ENCODE measurements at places on chromosomes 13 and 19.

GRCh38 chr13:80458543-80458942 lies 117.6 kb upstream of the SPRY2 start:
- DNase-seq: no peak

- no peak for DNase-seq
Measured at GRCh38 chr19:53333066-53333462, 485 bp upstream of the ZNF845 start.

DNA sequence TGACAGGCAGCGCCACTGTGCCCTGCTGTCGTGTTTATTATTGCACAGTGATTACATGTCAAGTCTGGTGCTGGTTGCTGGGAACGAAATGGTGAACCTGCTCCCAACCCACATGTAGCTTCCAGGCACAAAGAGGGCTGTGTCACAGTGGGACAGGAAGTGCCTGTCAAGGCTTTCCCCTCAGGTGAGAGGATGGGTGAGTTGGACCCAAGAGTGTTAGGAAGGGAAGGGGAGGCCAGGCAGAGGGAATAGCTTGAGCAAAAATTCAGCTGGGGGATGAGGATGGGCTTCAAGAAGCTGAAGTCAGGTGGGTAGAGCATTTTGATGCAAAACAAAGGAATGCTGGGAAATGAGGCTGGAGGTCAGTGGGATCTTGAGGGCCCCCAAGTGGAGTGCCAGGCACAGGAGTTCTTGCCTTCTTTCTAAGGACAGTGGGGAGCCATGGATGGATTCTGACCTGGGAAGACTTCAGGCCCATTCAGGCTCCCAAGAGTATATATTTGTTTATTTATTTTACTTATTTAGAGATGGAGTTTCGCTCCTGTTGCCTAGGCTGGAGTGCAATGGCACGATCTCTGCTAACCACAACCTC lies 8.5 kb upstream of the QTRT1 start:
- no peak for DNase-seq

DNA sequence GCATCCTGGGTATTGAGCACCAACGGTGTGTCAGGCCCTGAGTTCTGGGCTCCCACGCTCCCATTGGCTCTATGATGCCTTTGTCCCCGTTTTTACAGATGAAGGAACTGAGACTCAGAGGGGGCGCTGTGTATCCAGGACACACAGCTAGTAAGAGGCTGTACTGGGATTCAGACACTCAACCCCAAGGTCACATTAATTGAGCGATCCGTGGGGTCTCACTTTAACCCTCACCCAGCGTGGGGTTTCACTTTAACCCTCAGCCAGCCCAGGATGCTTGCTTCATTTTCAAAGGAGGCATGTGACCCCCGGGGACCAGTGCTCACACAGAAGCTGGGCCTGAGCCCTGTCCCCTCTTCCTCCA lies 42.6 kb downstream of the CYP4F22 start:
- no peak for DNase-seq

- DNase-seq: peak; percentile 27
Measured at GRCh38 chr19:58229255-58229639, 533 bp downstream of the ZNF544 start.

- peak; percentile 98 for DNase-seq
Measured at GRCh38 chr19:51799034-51799773, 4.2 kb downstream of the FPR3 start.

GRCh38 chr19:5302396-5302795 lies 38.2 kb downstream of the PTPRS start:
- DNase-seq: no peak

DNA sequence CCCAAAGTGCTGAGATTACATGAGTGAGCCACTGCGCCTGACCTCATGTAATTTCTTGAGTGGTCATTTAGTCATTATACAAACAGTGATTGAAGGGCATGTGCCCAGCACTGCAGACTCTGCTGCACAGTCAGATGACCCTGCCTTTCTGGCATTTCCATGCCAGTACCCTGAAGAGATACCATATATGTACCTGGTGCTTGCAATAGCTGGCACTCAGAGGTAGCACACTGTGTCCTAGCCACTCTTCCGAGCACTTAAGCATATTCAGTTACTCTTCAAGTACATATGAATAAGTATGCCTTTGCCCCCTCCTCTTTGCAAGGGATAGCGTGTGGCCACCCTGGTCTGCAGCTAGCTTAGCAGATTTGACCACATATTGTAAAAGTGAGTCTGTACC lies 15.5 kb downstream of the STX10 start:
- no peak for DNase-seq

- no peak for DNase-seq
Measured at GRCh38 chr19:16005925-16006324, 57.1 kb downstream of the OR10H4 start.

- peak; percentile 7 for DNase-seq
Measured at GRCh38 chr19:41691268-41691970, 3.3 kb upstream of the CEACAM7 start.

DNA sequence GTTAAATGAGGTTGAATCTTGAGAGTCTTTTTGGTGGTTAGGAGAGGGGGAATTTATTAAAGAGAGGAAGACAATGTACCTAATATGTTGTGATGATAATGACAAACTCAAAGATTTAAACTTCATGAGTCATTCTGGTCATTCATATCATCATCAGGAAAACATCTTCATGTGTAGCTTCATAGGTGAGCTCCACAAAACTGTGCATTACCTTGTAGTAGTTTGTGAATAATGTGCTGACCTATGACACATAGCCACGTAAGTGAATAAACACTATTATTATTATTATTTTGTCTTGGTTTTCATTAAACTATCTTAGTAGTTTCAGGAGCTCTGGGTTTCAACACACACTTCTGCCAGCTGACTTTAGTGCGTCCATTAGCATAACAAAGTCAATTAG lies 997 bp upstream of the GPC6 start:
- DNase-seq: no peak

GRCh38 chr13:48682436-48682835 lies 28.7 kb downstream of the CYSLTR2 start:
- DNase-seq: no peak

- DNase-seq: no peak
Measured at GRCh38 chr13:47092202-47092601, 195.3 kb upstream of the HTR2A start.

DNA sequence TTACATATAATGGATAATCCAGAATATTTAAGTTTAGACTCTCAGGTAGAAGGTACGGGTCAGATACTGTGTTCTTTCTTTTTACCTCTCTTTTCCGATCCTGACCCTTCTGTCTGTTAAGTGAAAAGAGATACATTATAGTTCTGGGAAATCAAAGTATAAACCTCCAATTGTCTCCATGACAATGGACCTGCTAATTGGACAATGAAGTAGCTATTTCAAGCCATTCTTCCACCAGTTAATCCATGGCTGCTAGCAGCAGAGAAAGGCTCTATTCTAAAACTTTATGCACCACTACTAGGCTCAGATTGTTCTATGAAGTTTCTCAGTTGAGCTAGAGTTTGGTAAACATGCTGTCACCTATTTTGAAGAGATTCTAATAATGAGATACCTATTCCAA lies 8.3 kb upstream of the NBEA start:
- DNase-seq: no peak

- peak; percentile 42 for DNase-seq
Measured at GRCh38 chr19:29263305-29264135, 50.6 kb upstream of the UQCRFS1 start.

DNA sequence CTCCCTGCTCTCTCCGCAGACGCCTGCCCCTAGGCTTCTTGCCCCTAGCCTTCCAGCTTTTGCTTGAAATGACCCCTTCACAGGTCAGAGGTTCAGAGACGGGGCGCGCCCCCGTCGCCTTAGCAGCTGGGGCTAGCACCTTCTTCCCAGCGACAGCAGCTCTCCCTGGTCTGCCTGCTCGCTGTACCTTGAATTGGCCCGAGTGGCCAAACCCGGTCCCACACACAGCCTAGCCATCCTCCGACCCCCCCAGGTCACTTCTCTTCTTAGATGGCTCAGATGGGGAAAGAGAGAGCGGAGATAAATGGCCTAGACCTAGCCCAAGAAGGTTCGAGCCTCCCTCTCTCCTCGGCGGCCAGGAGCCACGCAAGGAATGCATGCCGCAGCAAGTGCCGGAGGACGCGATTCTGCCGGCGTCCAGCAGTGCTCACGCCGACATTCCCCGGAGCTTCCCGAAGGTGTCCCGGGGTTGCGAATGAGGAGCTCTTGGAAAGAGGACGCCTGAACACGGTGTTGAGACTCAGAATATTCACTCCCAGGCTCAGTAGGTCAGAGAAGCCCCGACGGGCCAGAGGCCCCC lies 1.3 kb downstream of the CDX2 start:
- DNase-seq: no peak

- DNase-seq: no peak
Measured at GRCh38 chr13:105929505-105929904, 606.0 kb downstream of the EFNB2 start.

GRCh38 chr13:31699650-31700049 lies 39.7 kb upstream of the RXFP2 start:
- no peak for DNase-seq

DNA sequence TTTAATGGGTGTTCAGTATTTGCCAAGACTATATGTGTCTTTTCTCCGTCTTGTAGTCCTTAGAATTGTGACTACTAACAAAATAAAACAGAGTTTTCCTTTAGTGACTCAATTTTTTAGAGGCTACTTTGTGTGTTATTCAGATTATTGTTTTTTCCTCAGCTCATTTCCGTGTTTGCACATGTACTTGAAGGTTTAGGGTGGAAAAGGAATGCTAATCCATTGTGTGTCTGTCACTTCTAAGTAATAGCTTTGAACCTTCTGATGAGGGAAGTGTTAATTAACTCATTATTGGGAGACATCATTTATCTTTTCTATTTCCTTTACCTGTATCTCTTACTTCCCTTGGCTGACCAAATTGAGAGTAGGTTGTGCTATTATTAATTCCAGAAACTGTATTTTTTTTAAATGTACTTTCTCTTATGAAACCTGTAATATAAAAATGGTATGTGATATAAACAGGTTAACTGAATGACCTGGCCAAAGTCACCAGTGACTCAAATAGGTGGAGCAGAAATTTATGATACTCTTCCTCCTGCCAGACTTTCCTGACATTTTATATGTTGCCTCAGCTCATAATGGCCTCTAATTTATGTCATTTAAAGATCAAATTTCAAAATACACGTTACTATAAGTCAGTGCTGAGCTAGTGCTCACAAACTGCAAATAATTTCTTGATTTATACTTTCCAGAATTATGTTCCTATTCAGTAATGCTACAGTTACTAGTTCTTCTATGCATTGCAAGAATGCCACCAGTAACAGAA lies 88.8 kb downstream of the LMO7 start:
- no peak for DNase-seq

DNA sequence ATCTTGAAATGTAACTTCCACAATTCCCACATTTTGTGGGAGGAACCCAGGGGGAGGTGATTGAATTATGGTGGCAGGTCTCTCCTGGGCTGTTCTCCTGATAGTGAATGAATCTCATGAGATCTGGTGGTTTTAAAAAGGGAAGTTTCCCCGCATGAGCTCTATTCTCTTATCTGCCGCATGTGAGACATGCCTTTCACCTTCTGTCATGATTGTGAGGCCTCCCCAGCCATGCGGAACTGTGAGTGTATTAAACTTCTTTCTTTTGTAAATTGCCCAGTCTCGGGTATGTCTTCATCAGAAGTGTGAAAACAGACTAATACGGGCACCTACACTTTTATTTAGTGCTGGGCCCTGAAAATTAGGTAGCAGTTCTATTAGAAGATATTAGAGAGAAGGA lies 45.8 kb downstream of the TNFSF13B start:
- no peak for DNase-seq

GRCh38 chr13:106350208-106350607 lies 185.3 kb downstream of the EFNB2 start:
- DNase-seq: no peak

DNA sequence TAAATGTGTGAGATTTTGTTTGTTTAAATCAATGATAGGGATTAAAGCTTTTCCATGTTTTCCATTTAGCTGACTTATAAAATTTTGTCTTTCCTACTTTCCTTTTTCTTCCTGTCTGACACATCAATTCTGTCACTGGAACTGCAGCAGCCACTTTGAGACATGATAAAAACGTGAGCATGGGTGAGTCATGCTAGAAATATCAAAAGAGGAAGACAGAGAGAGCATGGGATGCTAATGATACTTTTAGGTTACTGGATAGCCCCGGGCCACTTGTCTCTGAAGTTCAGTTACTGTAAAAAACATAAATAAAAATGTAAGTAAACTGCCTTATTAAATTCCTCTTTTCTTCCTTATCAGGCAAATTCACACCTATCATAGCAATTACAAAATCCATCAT lies 1332.0 kb upstream of the PCDH20 start:
- DNase-seq: peak; percentile 11

GRCh38 chr19:6055013-6055795 lies 55.1 kb downstream of the RFX2 start:
- DNase-seq: no peak

DNA sequence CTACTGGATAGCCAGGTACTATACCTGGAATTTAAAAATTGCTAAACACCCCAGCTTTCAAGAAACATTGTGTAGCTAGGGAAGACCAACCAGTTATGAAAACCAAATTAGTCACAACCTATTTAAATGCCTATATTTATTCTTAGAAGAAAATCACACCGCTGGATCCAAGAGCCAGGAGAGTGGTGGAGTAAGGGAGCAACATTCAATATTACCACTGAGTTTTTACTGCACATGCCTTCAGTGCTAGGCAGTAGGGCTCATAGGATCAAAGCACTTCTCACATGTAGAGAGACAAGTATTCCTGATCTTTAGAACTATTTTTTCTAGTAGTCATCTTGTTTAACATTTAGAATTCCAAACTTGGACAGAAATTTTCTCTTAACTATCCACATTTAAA lies 11.2 kb downstream of the ITM2B start:
- DNase-seq: no peak

Measured in fibroblast of skin of scalp (primary cell).